ENCODE measurements at places on chromosomes 7 and 10. TPM values are rescaled to one million over a fixed set of nuclear protein-coding genes. Genes with fewer than 3 reads are reported as not detected.

GRCh38 chr7:155570171-155570958 is 24.0 kb upstream of the CNPY1 start:
- no peaks in the 10 kb centered on the region for H3K4me1 ChIP-seq
- no peak overlapping the region for H3K4me3 ChIP-seq
- peaks cover 11% of the 10 kb centered on the region for H3K27me3 ChIP-seq

DNA sequence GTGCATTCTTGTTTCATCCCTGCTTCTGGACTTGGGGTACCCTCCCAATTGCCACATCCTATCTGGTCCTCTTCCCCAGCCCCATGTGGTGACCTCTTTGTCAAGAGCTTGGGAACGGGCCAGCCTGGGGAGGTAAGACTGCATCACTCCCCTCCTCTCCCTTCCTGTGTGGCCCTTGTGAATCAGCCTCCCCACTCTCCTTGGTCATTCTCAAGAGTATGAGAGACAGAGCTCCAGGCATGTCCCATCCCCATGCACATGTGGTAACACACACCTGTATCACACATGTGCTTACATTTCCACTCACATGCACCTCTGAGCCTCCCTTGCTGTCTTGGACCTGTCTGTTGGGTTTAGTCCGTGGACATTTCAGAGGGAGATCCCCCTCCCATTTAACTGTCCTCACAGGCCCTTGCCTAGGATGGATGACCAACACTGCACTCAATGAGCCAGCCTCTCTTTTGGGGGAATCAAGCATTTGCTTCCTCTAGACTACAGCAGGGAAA is 2.6 kb downstream of the MRPL43 start:
- no peak overlapping the region for H3K27ac ChIP-seq
- peaks cover 44% of the 10 kb centered on the region for H3K36me3 ChIP-seq
- peaks cover 21% of the 10 kb centered on the region for H3K4me1 ChIP-seq

TBXAS1 gene
- 65.4 TPM for total RNA-seq

TAC1 gene
- total RNA-seq, result not detected

DNA sequence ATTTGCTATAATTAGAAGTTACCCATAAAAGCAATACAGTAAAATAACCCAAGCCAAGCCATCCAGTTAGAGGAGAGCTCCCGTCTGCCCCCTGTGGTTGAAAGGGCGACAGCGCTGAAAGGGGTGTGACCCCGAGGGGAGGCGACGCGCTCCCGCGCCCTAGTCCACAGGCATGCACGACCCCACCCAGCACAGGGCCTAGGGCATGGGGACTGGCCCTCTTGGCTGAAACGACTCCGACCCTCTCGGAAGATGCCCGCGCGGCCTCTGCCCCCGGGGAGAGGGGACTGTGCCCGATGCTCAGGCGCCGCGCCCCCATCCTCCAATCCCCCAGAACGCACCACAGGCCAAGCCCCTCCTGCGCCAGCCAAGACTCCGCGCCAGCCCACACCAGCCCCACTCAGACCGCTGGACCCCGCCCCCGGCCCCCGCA is 64.0 kb downstream of the CSGALNACT2 start:
- no peak overlapping the region for H3K27ac ChIP-seq
- no peaks in the 10 kb centered on the region for H3K36me3 ChIP-seq

DNA sequence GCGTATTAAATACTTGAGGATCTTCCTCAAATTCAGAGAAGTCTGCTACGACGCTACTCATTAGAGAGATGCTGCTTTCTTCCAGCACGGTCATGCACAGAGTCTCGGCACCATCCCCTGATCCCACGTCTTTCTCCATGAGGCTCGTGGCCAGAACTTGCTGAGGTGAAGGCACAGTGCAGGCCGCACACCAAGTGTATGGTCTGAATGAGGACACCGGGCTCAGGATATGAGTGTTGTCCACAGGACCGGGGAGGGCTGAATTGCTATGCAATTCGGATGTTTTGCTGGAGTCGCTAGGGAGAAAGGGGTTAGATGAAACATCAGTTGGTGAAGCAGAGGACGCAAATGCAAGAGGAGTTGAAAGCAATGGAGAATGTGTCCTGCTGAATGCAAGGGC is 63.0 kb downstream of the KIAA1549 start:
- no peaks in the 10 kb centered on the region for H3K36me3 ChIP-seq
- H3K4me3 ChIP-seq, result no peak overlapping the region
- H3K27ac ChIP-seq, result no peak overlapping the region

TNRC18 gene
- total RNA-seq, result 118 TPM

PMPCB gene
- 43.6 TPM for total RNA-seq

H2BK1 gene
- not detected for total RNA-seq

DNA sequence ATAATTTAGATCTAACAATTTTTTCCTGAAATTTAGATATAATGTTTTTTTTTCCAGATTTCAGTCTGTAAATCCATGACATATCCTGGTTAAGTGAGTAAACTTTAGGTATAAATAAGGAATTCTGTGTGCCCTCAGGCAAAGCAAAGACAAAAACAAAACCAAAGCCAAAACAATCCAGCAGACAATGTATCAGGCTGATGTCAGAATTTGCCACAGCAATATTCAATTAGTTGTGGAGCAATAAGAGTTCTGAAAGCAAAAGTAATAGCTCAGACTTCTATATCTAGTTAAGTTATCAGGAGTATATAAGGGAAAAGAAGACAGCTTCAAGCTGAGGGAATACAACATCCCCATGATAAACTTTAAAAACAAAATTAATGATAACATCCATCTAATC is 82.0 kb downstream of the MKX start:
- H3K27ac ChIP-seq, result no peak overlapping the region
- DNase-seq, result no peak
- no peaks in the 10 kb centered on the region for H3K4me1 ChIP-seq
- H3K36me3 ChIP-seq, result no peaks in the 10 kb centered on the region
